ENCODE measurements at places on chromosomes 1 and 21.

DNA sequence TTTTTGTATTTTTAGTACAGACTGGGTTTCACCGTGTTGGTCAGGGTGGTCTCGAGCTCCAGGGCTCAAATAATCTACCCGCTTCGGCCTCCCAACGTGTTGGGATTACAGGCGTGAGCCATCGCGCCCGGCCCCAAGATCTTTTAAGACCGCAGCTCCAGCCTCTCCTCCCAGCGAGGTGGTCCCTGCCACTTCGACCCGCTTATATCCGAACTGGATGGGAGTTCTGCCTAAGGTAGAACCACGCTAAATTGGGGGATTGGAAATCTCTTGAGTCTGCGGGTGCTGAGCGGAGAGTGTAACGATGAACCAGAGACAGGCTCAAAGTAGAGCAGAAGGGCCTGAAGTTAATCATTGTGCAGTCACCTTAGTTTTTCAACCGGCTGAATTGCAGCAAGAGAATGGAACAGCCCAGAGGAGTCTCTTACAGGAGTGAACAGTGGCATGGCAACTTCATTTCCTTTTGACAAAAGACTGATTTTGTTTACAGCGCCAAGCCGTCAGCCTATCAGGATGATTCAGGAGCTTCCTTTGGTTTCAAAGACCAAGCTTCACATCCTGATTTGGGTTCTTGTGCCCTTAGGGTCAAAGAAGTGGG is 726 bp upstream of the CYB5R1 start:
- peak; percentile 5 for DNase-seq

- DNase-seq = no peak
Observed at GRCh38 chr1:71809085-71809484, 473.3 kb downstream of the NEGR1 start.

- DNase-seq = no peak
Observed at GRCh38 chr21:25850126-25850842, 115.5 kb downstream of the GABPA start.

DNA sequence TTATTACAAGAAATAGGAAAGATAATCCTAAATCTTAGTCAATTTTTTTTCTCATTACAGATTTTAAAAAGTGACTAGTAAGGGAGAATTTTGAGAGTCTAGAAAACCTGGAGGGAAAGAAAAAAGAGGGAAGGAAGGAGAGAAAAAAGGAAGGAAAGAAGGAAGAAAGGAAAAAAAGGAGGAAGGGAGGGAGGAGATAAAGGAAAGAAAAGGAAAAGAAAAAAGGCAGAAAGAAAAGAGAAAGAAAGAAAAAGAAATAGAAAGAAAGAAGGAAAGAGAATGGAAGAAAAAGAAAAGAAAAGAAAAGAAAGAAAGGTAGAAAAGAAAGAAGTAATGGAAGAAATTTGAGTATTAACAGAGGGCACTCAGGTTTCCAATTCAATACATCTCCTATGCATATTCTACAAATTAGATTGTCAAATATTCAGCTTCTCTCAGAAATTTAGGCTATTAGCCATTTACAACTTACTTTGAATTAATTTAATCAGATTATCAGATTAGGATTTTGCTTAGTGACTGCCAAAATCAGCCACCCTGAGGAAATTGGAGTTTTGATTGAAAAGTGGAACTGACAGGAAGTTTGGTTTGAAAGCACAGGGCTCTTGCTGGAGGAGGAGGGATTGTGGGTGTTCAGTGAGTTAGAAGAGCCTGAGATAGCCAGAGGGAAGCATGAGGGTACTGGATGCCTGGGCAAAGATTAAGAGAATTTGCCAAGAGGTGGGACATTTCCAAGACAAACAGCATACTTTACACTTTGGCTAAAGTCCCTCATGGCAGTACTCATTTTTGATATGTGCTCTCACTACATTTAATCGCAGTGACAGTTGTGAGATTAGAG is 677.8 kb downstream of the USP25 start:
- DNase-seq = no peak

DNA sequence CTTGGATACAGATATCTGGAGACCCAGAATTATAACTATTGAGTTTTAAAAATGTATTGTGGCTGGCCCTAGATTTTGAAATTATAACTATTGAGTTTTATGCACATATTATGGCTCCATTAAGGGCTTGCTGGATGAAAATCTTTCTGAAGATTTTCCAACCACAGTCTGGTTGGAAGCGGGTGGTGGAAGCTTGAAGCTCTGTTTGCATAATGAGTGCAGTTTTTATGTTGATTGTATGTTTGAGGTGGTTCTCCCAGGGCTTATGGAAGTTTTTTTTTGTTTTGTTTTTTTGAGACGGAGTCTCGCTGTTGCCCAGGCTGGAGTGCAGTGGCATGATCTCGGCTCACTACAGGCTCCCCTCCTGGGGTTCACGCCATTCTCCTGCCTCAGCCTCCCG is 10.1 kb upstream of the CTPS1 start:
- DNase-seq = no peak

DNA sequence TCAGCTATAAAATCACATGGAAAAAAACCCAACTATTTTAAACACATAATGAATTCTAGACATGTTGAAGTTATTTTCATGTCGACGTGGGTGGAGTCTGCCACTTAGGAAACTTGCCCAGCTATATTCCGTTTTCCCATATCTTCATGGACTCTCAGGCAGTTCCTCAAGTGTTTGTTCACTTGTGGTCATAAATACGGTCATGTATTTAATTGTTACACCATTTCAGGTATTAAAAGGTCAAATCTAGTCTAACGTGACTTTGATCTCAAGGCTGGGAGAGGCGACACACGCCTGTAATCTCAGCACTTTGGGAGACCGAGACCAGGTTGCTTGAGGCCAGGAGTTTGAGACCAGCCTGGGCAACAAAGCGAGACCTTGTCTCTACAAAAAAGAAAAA is 346.9 kb downstream of the PBX1 start:
- DNase-seq = no peak
